ENCODE measurements at places on chromosomes 1 and 21. TPM values are rescaled to one million over a fixed set of nuclear protein-coding genes. Genes with fewer than 3 reads are reported as not detected.

Gene LIPI
- not detected for total RNA-seq

Gene SELENBP1
- not detected for total RNA-seq

GRCh38 chr1:117964290-117965038 lies 34.9 kb downstream of the WDR3 start:
- peaks cover 19% of the 10 kb centered on the region for H3K36me3 ChIP-seq
- no peak for DNase-seq
- H3K4me3 ChIP-seq: no peak overlapping the region
- H3K4me1 ChIP-seq: peaks cover 27% of the 10 kb centered on the region
- peak overlapping the region; percentile 50 for H3K27ac ChIP-seq

Gene GLMN
- 14.0 TPM for total RNA-seq

DNA sequence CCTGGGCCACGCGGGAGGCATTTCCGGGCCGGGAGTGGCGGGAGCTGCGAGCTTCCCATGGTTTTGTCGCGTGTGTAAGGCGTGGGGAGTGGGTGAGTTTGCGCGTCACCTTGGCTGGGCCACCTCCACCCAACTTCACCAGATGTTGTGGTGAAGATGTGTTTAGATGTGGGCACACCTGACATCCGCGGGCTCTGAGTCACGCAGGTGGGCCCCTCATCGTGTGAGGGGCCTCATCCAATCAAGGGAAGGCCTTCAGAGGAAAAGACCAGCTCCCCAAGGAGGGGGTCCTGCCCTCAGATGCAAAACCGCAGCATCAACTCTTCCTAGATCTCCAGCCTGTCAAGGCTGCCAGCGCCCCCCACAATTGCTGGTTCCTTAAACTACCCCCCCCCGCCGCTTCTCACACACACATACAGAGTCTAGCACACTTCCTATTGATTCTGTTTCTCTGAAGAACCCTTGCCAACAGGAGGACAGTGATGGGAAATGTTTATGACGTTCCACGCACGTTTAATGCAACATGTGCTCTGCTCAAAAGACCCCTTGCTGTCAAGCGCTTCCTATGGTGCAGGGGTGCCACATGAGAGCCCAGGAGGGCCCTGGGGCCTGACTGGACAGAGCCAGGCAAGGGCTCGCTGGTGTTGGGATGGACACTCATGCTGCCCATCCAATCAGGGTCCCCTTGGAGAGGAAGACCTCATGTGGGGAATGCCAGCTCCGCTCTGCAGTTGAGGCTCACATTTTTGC lies 11.9 kb downstream of the ACTRT2 start:
- H3K27ac ChIP-seq: no peak overlapping the region
- no peaks in the 10 kb centered on the region for H3K27me3 ChIP-seq
- H3K4me1 ChIP-seq: peaks cover 27% of the 10 kb centered on the region
- peak; percentile 53 for DNase-seq

DNA sequence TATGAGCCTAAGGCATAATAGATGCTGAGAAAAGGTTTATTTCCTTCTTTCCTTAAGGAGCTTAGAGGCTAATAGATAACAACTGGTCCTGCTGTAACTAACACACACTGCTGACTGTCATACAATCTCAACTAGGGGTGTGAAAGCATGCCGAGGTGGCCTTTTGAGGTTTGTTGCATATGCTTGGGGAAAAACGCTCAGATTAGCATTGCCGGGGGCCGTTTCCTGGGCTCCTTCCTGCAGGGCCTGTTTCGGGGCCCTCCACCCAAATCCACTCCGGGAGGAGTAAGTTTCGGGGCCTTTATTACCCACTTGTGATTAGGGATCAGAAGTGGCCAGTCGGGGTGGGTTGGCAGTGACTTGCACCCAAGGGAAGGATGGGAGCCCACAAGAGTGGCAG lies 27.2 kb upstream of the RCSD1 start:
- peaks cover 7% of the 10 kb centered on the region for H3K36me3 ChIP-seq
- H3K27me3 ChIP-seq: no peaks in the 10 kb centered on the region
- H3K4me1 ChIP-seq: peaks cover 39% of the 10 kb centered on the region
- no peak overlapping the region for H3K27ac ChIP-seq
- no peak overlapping the region for H3K4me3 ChIP-seq

DNA sequence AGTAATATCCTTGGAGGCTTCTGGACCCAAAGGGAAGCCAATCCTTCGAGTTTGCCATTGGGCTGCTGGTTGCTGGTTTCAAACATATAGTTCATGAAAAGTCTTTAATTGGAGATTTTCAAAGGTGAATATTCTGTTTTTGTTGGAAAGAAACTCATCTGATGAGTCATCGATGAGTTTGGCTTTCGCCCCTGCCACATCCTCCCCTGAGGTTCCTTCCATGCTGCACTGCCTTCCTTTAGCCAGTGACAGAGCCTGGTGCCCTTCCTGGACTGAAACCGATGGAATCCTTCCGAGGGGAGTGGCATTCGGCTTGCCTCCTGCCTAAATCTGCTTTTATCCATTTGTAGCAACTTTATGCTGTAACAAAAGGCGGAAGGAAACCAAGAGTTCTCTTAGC lies 550.0 kb downstream of the KIF26B start:
- no peaks in the 10 kb centered on the region for H3K27me3 ChIP-seq
- H3K36me3 ChIP-seq: no peaks in the 10 kb centered on the region
- H3K4me3 ChIP-seq: no peak overlapping the region
- no peak overlapping the region for H3K27ac ChIP-seq

Gene MACF1
- 174 TPM for total RNA-seq

DNA sequence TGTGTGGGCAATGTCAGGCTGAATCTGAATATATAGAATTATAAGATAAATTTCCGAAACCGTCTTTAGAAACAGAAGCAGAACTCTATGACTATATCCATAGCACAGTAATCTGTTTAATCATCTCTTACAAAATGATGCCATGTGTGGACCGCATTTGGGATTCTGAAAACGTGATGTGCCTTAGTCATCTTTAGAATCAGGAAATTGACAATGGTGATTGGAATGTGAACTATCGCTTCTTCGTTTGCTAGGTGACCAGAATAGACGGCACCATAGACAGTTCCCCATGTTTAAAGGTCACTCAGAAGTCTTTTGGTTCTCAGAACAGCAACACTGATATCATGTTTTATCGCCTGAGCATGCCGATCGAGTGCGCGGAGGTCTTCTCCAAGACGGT lies 300.3 kb downstream of the ZP4 start:
- H3K27me3 ChIP-seq: peaks cover 3% of the 10 kb centered on the region
- no peak overlapping the region for H3K4me3 ChIP-seq
- no peaks in the 10 kb centered on the region for H3K36me3 ChIP-seq
- no peak for DNase-seq
- H3K27ac ChIP-seq: no peak overlapping the region

Gene NES
- not detected for total RNA-seq

DNA sequence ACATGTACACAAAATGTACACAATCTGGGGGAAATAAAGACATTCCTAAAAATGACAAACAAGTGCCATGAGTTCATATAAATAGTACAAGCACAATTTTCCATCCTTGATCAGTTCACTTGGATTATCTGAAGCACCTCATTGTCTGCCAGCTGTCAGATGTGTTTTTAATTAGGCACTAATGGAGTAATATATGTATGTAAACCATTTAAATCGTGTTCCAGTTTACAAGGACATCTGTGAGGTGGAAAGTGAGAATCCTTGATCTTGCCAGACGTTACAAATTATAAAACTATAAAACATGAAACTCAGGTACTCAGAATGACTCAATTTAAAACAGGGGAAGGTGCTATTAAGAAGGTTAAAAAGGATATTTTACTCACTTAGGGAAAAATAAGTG lies 1312.2 kb downstream of the PLA2G4A start:
- no peaks in the 10 kb centered on the region for H3K27me3 ChIP-seq
- no peaks in the 10 kb centered on the region for H3K36me3 ChIP-seq
- no peaks in the 10 kb centered on the region for H3K4me1 ChIP-seq
- no peak for DNase-seq
- no peak overlapping the region for H3K27ac ChIP-seq

- no peaks in the 10 kb centered on the region for H3K36me3 ChIP-seq
- no peak overlapping the region for H3K27ac ChIP-seq
- DNase-seq: no peak
- peaks cover 16% of the 10 kb centered on the region for H3K27me3 ChIP-seq
Observed at GRCh38 chr21:41678016-41678923, 88.6 kb downstream of the RIPK4 start.

DNA sequence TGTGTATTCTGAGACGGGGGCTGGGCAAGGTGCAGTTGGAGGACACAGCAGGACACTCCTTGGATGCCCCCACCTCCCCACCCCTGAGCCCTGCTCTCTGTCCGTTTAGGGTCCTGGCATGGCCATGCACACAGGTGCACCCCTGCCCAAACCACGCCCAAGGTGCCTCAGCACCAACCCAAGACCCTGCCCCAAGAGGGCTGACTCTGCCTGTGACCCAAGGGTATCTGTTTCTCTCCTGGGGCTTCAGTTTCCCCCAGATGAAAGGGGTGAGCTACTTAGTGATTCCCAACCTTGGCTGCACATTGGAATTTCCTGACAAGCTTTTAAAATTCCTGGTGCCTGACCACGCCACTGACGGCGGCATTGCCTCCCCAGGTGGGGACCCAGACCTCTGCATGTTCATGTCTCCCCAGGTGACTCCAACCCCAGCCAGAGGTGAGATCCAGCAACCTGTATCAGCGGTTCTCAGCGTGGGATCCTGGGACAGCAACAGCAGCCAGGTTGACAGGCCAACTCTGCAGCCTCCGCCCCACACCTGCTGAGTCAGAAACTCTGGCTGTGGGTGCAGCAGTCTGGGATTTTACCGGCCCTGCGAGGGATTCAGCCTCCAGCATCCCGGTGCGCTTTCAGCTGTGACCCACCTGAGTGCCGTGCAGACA lies 483.4 kb downstream of the NPHP4 start:
- H3K27ac ChIP-seq: no peak overlapping the region
- no peaks in the 10 kb centered on the region for H3K36me3 ChIP-seq
- H3K27me3 ChIP-seq: peaks cover 2% of the 10 kb centered on the region

DNA sequence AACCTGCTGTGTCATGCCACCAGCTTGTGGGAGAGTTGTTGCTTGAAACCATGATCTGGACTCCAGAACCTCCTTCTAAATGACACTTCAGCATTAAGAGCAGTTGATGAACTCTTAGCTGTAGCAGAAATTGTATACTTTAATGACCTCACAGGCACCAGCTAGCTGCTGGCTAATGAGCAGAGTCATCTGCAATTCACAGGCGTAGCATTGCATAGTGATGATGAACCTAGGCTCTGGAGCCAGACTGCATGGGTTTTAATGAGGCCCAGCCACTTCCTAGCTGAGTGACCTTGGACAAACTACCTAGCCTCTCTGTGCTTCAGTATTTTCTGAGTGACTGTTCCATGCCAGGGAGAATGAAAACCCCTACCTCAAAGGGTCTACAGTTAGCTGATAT lies 407.1 kb downstream of the LMO4 start:
- no peaks in the 10 kb centered on the region for H3K36me3 ChIP-seq
- H3K27ac ChIP-seq: no peak overlapping the region
- no peak overlapping the region for H3K4me3 ChIP-seq

DNA sequence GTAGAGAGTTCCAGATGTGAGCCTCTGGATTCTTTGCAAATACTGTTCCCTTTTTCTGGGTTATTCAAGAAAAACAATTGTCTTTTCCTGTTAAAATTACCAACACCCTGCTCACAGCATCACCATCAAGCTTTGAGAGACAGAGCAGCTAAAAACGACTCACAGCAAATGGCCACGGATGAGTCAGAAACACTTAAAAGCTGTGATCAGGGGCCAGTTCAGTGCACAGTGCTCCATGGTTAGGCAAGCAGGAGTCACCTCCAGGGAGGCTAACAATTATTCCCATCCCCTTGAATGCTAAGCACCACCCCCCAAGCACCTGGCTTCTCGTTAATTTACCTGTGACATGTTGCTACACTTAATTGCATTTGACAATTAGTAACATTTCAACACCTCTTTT lies 128.4 kb upstream of the CAMK1G start:
- no peaks in the 10 kb centered on the region for H3K36me3 ChIP-seq
- H3K27me3 ChIP-seq: peaks cover 7% of the 10 kb centered on the region
- no peaks in the 10 kb centered on the region for H3K4me1 ChIP-seq
- H3K4me3 ChIP-seq: no peak overlapping the region
- no peak for DNase-seq
- no peak overlapping the region for H3K27ac ChIP-seq

Gene GNG4
- 0.15 TPM for total RNA-seq

Data from activated naive CD4-positive, alpha-beta T cell treated with anti-CD3 and anti-CD28 coated beads for 36 hours (primary cell).